ENCODE measurements at places on chromosomes 4 and X.

DNA sequence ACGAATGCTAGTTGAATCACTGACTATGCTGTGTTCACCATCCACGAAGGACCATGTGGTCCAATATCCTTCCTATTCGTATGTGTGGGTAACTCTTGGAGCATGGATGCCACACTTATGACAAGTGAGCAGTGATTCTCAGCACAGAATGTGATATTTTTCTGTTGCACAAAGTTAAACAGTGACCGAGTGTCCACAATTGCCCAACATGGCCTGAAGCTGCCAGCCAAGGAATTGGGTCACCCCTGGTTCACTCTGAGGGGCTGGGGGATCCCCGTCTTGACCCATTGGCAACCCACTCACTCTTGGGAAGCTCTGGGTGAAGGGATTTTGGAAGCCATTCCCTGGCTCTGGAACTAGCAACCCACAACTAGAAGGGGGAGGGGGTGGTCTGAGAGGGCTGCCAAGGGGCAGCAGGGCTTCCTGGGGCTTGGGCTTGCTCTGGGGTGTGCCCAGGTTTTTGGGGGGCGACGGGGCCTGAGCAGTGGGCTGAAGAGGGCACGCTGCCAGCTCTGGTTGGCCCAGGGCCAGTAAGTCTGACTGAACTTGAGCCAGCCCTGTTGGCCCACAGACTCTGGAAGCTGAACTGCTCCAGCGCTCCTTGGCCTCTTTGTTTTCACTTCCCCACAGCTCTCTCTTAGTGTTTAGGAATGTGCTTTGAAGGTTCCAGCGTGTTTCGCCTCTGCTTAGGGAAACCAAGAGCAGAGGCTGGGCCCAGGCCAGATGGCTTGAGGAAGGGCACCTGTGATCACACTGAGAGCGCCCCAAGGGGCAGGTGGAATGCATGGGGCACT is 43.1 kb upstream of the BCOR start:
- DNase-seq: no peak

DNA sequence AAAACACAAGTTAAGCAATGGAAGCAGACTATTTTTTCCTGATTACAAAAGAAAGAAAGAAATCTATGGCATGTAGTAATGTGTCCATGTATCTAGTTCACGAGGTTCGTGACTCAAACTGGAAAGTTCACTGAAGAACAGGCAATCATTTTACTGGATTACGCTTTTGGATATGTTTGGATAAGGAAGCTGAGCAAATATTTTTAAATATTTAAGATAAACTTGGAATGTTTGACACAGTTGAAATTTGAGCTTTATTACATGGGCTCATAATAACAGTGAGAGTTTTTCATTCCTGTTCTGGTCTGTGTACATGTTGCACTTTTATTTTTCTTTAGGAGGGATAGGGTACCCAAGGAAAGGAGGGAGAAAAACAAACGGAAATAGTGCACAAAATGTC is 244.2 kb upstream of the GK2 start:
- peak; percentile 56 for DNase-seq

DNA sequence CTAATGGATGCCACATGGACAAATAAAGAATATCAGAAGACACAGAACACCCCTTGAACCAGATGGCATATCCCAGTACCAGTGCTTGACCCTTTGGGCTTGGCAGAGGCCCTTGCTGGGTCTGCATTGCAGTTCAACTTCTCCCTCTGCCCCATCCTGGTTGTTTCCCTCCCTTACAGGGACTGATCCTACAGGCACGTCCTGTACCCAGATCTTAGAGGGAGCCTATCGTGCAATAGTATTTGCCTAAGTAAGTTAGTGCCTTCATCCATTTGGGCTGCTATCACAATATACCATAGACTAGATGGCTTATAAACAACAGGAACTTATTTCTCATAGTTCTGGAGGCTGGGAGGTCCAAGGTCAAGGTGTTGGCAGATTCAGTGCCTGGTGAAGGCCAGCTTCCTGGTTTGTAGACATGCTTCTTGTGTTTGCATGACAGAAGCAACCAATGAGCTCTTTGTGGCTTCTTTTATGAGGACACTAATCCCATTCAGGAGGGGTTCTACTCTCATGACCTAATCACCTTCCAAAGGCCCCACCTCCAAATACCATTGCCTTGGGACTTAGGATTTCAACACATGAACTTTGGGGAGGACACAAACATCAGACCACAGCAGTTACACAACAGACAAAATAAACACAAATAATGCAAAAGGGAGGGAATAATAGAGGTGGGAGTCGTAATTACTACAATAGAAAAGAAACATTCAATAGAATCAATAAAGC is 146.5 kb upstream of the MSX1 start:
- no peak for DNase-seq

DNA sequence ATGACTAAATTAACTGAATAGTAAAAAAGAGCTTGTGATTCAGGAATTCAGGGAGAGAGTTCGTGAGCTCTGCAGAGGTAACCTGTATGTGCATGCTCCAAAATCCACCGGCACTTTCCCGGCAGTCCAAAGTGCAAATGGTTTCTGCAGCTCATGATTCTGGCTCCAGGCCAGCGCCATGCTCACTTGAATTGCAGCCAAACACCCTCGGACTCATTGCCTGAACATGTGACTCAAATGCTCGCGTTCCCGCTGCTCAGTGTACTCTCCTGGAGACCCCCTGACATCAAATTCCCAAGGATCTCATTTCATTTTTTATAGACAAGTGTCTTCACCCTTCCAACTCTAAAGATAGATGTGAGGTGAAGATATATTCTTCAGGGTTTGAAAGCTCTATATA is 44.1 kb upstream of the SH3RF1 start:
- DNase-seq: peak; percentile 7

GRCh38 chr4:28373601-28374000 is 1513.0 kb downstream of the STIM2 start:
- no peak for DNase-seq

DNA sequence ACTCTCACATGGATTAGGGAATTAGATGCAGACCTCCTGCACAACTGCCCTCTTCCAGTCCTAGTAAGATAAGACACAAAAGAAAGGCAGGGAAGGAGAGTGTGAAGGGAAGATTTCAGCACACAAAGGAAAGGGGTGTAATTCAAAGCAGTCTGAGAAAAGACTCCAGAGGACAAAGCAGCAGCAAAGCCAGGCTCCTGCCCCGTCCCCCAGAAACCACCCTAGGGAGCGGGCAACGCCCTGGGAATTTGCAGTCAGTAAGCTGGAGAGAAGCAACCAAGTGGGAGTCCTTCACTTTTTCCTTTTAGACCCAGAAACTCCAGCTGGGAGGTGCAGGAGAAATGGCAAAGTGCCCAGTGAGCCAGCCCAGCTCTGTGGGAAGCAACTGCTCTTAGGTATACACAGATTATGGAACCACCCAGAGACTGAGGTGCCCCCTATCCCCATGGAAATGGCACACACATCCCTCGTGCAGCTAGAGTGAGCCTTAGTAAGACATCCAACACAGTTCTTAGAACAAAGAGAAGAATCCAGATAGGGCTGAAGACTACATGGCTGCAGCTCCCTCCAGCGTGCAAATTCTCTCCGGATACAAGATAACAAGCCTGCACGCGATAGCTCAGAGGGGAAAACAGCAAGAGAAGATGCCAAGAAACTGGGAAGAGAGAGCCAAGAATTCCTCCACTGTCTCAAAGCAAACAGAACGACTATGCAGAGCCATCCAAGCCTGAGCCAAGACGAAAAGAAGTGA is 26.5 kb upstream of the IRAK1 start:
- no peak for DNase-seq

Measured in NCI-H146 (cell line).